A549 (cell line): ENCODE measurements at places on chromosomes 1 and 21. TPM values are rescaled to one million over a fixed set of nuclear protein-coding genes. Genes with fewer than 3 reads are reported as not detected.

- DNase-seq, result no peak
Measured at GRCh38 chr1:84855168-84855567, 37.8 kb downstream of the LPAR3 start.

GRCh38 chr1:173802961-173803360, 21.5 kb upstream of the DARS2 start:
- DNase-seq, result no peak

- DNase-seq, result no peak
Measured at GRCh38 chr1:199901341-199901740, 126.2 kb upstream of the NR5A2 start.

GRCh38 chr1:214506972-214507431, 44.4 kb downstream of the PTPN14 start:
- peak; percentile 57 for DNase-seq

- no peak for DNase-seq
Measured at GRCh38 chr1:209232197-209232596, 351.3 kb upstream of the CAMK1G start.

DNA sequence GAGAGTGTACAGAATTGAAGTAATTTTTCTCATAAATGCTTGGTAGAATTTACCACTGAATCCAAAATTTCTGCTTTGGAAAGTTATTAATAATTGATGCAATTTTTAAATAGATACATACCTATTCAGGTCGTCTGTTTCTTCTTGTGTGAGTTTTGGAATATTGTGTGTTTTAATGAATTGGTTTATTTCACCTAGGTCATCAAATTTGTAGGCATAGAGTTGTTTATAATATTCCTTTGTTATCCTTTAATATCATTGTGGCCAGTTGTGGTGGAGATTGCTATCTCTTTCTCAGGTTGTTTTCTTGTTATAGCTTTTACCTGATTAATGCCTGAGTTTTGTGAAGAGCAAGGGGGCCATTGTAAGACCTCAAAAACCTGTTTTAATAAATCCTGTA, 93.5 kb downstream of the SYT14 start:
- DNase-seq, result no peak

DNA sequence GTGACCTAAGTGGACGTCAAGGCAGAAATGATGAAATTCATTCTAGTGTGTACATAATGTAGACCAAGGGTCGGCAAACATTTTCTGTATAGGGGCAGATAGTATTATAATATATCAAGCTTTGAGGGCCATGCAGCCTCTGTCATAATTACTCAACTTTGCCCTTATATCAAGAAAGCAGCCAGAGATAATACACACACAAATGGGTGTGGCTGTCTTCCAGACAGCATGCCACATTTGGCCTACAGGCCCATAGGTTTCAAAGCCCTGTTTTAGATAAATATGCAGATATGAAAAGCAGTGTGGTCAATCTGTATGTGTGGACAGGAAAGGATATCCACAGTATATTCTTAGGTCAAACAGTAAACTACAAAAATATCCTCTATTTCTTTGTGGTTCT, 320.1 kb upstream of the FMN2 start:
- DNase-seq, result no peak

- DNase-seq, result no peak
Measured at GRCh38 chr1:178821134-178821866, 49.6 kb downstream of the ANGPTL1 start.

VWA1 gene
- 4.2 to 5.3 TPM (median 4.8 TPM) in 3 replicates for polyA plus RNA-seq

SAMD11 gene
- 32.9 to 52.8 TPM (median 46.2 TPM) in 3 replicates for polyA plus RNA-seq

GRCh38 chr1:232019026-232019340, 392.4 kb downstream of the DISC1 start:
- DNase-seq, result no peak

GNAT2 gene
- 0.25 TPM in 1 of 3 replicates, not detected in the others for polyA plus RNA-seq

DNA sequence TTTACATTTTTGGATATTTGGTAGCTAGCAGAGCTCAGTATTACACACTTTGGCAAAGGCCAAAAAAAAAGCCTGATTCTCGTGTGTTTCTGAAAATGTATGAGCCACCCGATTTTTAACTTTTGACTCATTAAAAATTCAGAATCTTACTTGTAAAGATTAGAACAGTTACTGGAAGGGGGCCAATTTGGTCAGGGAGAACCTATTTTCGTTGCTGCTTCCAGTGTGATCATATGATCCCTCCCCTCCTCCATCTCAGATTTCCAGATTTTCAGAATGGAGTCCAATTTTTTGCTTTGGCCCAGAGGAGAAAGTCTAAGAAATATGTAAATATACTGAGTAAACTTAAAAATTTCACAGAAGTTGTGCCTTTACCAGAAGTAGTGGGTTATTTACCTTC, 3.2 kb upstream of the OR2AK2 start:
- no peak for DNase-seq

DNA sequence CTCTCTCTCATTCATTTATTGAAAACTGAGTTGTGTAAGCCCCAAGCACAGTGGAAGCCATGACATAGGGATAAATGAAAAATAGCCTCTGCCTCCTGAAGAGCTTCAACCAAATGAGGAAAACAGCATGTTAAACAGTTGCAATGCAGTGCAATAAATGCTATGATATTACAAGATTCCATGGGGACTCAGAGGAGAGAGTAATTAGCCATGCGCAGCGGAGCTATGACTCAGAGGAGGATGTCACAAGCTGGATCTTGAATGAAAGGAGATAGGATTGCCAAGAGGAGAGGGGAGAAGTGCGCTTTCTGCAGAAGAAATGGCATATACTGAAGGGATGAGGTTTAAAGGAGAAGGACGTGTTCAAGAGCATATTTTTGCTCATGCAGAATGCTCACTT, 231.3 kb upstream of the PLXNA2 start:
- no peak for DNase-seq

LCE2C gene
- polyA plus RNA-seq, result not detected in 3 replicates

DNA sequence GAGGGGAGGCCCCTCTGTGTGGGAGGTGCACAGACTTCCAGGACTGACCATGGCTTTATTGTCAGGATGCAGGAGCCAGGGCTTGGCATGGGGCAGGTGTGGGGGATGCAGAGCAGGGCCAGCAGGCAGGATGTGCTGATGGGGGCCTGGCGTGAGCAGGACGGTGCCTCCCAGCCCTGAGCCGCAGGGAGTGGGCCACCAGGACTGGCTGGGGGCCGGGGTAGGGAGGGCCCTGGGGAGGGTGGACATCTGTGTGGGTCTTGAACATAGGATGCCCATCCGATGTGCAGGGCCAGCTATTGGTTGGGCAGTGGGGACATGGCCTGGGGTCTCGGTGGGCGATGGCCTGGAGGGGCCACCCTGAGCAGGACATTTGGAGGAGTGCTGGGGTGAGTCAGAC, 15.6 kb downstream of the PRMT2 start:
- DNase-seq, result no peak

TP73 gene
- 0.09 to 0.25 TPM (median 0.16 TPM) in 3 replicates for polyA plus RNA-seq

DNA sequence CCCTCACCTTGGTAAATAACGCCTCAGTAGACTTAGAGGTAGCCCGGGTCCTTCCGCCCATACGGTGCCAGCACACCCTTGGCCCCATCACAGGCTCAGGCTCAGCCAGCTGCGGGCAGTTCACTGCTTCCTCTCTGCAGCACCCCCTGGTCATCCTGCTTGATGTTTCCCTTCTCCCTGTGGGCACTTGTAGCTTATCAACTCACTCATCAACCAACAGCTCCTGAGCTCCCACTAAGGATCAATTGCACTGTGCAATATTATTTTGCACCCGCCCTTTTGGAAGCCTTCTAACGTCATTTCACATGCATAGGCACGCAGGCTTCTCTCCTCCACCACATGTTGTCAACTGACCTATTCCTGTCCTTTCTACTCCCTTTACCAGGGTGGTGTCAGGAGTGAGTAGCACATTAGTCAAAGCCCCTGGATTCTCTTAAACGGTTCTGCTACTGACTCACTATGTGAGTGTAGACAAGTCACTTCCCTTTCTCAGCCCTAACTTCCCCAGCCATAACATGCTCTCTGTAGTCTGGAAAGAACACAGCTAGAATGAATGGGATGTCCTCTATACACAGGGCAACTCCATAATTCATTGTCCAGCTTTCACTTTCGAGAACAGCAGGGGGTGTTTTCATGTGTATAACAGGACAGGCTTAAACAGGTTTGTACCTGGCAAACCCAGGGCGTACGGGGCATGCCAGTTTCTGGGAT, 47.1 kb upstream of the IRF2BP2 start:
- DNase-seq, result peak; percentile 85

DNA sequence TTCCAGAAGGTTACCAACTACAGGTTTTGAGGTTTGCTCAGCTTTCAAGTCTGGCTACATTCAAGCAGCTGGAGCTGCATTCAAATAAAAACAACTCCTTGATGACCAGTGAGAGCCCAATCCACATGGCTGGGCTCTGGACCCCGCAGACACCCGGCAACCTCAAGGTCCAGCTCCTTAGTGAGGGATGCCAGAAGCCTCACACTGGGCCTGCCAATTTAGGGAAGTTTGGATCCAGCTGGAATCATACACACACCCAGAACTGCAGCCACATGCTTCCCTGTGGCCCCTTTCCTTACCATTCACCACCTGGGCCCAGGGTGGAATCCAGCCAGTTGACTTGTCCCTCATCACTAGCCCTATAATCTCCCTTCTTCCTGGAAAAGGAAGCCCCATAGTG, 123.7 kb downstream of the UBE2U start:
- DNase-seq, result no peak

UTS2 gene
- polyA plus RNA-seq, result not detected in 3 replicates

GRCh38 chr1:99641558-99641957, 4.4 kb upstream of the PALMD start:
- no peak for DNase-seq

DNA sequence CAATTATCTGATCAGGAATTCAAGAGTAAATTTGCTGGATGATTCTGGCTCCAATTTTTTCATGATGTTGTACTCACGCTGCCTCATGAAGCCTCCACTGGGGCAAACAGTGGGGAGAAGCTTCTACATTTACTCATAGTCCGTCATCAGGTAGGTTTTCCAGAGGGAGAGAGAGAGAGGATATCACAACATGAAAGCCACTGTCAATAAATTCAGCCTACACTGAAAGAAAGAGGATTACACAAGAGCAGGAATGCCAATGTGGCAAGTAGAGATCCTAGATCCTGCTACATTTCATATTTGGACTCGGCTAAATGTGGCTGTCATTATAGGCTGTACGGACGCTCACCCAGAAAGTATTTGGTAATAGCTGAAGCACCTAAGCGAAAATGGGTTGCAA, 819.9 kb downstream of the BRINP3 start:
- peak; percentile 55 for DNase-seq

FAM177B gene
- not detected in 3 replicates for polyA plus RNA-seq

GRCh38 chr1:7250597-7251453, 465.6 kb downstream of the CAMTA1 start:
- DNase-seq, result no peak

GRCh38 chr1:115092175-115092574, 2.9 kb upstream of the TSPAN2 start:
- DNase-seq, result no peak

PIGR gene
- polyA plus RNA-seq, result not detected in 3 replicates

OLFML2B gene
- 0.45 to 0.79 TPM (median 0.75 TPM) in 3 replicates for polyA plus RNA-seq

DNA sequence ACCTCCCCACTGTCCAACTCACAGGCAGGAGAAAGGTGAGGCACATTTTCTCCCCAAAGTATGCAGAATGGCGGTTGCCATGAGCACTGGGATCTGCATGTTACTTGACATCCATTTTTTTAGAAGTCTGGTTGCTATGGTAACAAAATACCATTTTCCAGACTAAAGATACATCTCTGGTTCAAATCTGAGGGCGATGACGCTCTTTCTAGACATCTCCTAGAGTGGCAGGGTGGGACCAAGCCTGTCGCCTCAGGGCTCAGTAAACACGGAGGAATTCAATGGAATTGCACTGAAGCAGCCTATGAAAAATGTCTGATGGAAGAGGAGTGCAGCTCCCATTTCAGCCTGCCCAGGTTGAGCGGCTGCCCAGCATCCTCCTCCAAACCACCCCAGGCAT, 21.5 kb upstream of the FAM43B start:
- peak; percentile 10 for DNase-seq

FCRL5 gene
- not detected in 3 replicates for polyA plus RNA-seq

DNA sequence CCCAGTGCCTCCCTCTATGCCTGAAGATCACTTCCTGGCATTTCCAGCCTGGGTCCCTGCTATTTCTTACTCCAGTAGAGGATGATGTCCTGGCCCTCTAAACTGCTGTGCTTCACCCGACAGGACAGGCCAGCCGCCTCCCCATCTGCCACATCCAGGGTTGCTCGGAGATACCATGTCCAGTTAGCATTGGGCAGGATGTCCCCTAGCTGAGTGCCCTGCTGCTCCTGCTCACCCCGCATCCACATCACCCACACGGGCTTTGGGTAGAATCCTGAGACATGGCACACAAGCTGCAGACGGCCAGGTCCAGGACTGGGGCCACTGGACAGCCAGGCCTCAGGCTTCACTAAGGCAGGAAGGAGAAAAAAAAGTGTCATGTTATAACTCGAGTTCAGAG, 2.0 kb downstream of the CD1B start:
- no peak for DNase-seq

TAS1R1 gene
- polyA plus RNA-seq, result 0.04 TPM in 1 of 3 replicates, not detected in the others

- DNase-seq, result no peak
Measured at GRCh38 chr1:153841463-153841994, 66.3 kb downstream of the SLC27A3 start.

- DNase-seq, result no peak
Measured at GRCh38 chr1:94329986-94330385, 88.2 kb upstream of the ABCD3 start.

DNA sequence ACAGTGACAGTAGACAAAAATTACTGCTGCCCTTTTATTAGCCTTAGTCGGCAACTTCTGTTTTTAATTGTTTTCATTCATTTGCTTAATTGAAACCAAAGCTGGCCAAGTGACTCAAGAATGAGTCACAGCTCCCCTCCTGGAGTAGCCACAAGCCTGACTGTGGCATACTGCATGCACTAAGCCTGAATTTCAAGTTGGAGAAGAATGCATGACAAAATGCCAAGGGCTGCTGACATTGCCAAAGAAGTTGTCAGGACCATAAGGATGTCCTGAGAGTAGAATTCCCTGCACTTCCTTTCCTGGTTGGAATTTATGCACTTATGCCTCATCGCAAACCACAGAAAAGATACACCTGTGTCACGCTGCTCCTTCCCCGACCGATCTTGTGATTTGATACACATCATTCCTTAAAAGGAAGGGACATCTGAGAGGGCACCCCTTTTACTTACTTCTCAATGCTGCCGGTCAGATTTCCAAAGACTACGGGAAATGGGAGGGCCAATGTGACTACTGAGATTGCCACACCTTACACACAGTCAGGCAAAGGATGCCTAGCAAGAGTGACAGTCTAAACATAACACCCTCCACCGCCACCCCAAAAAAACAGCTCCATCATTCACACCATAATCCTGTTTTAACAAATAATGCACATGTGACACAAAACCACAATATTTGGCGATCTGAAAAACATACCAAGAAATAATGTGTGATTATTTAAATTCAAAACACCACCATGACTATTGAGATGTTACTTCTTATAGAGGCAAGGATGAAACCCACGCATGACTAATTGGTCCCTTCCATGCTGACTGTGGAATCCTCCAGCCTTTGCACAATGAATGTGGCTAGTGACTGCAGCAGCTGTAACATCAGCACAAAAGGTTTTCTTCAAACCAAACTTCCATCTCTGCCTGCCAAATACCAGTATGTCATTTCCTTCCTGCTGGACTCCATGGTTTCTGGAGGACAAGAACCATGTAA, 28.2 kb downstream of the VAV3 start:
- DNase-seq, result no peak
